Hair follicular keratinocyte (primary cell): ENCODE measurements at places on chromosomes 11 and 22. TPM values are rescaled to one million over a fixed set of nuclear protein-coding genes. Genes with fewer than 3 reads are reported as not detected.

Gene GSTP1
- 2,705 and 3,941 TPM in 2 replicates for total RNA-seq

Gene LMO1
- not detected in 2 replicates for total RNA-seq

Gene DGAT2
- 2.3 and 2.4 TPM in 2 replicates for total RNA-seq

Gene MYRF
- total RNA-seq: 0.04 TPM in 1 of 2 replicates, not detected in the other

Gene OSM
- total RNA-seq: not detected in 2 replicates

Gene CLTCL1
- total RNA-seq: 10.4 and 19.3 TPM in 2 replicates

Gene ZNF195
- total RNA-seq: 15.1 and 20.7 TPM in 2 replicates

Gene GAB4
- total RNA-seq: not detected in 2 replicates

Gene C22orf23
- total RNA-seq: not detected in 2 replicates

Gene BRSK2
- 0.04 and 0.23 TPM in 2 replicates for total RNA-seq

Gene CEND1
- not detected in 2 replicates for total RNA-seq

Gene CCDC15
- 2.6 and 11.2 TPM in 2 replicates for total RNA-seq

Gene MEI1
- total RNA-seq: 0.31 TPM in 1 of 2 replicates, not detected in the other
